ENCODE measurements at places on chromosomes 1 and 21.

- no peak overlapping the region for H3K4me3 ChIP-seq
- no peak overlapping the region for H3K27ac ChIP-seq
- DNase-seq, result no peak
- H3K36me3 ChIP-seq, result no peaks in the 10 kb centered on the region
- no peaks in the 10 kb centered on the region for H3K27me3 ChIP-seq
- no peaks in the 10 kb centered on the region for H3K4me1 ChIP-seq
Measured at GRCh38 chr1:163381487-163382184, 59.9 kb downstream of the NUF2 start.

DNA sequence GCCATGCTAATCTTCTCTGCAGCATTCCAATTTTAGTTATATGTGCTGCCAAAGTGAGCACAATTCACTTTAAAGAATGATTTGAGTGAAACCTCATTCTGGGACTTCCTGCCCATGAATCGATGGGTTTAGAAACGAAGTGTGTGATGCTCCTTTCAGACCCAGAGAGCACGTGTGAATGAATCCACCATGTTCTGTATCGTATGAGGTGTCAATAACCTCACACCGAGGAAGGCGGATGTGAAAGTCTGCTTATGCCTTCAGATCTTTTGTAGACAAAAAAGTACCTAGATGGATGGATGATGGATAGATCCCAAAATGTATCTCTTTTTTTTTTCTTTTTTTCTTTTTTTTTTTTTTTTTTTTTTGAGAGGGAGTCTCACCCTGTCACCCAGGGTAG is 13.8 kb downstream of the UBASH3A start:
- no peaks in the 10 kb centered on the region for H3K27me3 ChIP-seq
- DNase-seq, result no peak
- H3K27ac ChIP-seq, result no peak overlapping the region
- H3K4me3 ChIP-seq, result no peak overlapping the region
- H3K36me3 ChIP-seq, result no peaks in the 10 kb centered on the region

DNA sequence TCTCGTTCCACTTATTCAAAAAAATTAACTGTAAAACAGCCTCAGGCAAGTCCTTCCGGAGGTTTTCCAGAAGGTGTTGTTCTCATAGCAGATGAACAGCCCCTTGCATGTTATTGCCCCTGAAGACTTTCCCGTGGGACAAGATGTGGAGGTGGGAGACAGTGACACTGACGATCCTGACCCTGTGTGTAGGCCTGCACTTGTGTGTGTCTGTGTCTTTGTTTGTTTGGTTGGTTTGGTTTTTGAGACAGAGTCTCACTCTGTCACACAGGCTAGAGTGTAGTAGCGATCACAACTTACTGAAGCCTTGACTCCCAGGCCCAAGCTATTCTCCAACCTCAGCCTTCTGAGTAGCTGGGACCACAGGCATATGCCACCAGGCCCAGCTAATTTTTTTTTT is 12.6 kb downstream of the ETV3L start:
- H3K27me3 ChIP-seq, result no peaks in the 10 kb centered on the region
- no peak overlapping the region for H3K27ac ChIP-seq
- H3K4me1 ChIP-seq, result peaks cover 15% of the 10 kb centered on the region
- no peaks in the 10 kb centered on the region for H3K36me3 ChIP-seq
- H3K4me3 ChIP-seq, result no peak overlapping the region
- no peak for DNase-seq

- no peaks in the 10 kb centered on the region for H3K36me3 ChIP-seq
- DNase-seq, result no peak
- H3K4me3 ChIP-seq, result no peak overlapping the region
- H3K4me1 ChIP-seq, result peaks cover 30% of the 10 kb centered on the region
- H3K27ac ChIP-seq, result no peak overlapping the region
Measured at GRCh38 chr1:218350035-218350525, 4.9 kb downstream of the TGFB2 start.

DNA sequence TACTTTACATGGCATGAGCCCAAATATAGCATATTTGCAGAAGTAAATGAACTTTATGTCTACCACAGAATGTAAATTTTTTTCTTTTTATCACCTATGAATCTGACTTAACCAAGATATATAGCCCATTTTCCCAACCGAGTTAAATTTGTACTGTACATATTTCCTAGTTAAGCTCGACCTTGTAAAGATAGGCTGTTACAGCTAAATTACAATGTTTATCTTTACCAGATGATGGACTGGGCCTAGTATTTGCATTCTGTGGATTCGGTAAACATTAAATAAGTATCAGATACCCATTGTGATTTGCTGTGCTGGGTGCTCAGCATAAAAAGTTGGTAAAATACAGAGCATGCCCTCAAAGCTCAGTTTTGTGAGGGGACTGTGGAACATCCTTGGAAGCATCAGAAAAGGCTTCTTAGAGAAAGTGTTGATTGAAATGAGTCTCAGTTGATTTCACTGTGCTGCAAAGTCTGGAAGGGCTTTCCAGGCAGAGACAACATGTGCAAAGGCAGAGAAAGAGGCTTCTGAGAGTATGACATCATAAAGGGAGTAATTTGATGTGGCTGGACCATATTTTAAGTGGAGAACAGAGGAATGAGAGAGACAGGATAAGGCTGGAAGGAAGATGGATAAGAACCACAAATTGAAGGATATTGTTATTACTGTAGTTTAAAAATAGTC is 27.4 kb downstream of the MORC3 start:
- no peak overlapping the region for H3K27ac ChIP-seq
- H3K36me3 ChIP-seq, result peaks cover 50% of the 10 kb centered on the region
- DNase-seq, result no peak
- no peaks in the 10 kb centered on the region for H3K27me3 ChIP-seq

- H3K27me3 ChIP-seq, result no peaks in the 10 kb centered on the region
- no peaks in the 10 kb centered on the region for H3K36me3 ChIP-seq
- H3K4me3 ChIP-seq, result no peak overlapping the region
Measured at GRCh38 chr1:216181590-216181989, 241.7 kb downstream of the USH2A start.

- H3K27ac ChIP-seq, result no peak overlapping the region
- DNase-seq, result peak; percentile 51
- H3K27me3 ChIP-seq, result peaks cover 64% of the 10 kb centered on the region
- H3K36me3 ChIP-seq, result no peaks in the 10 kb centered on the region
Measured at GRCh38 chr1:33081554-33082305, 777 bp downstream of the AZIN2 start.

DNA sequence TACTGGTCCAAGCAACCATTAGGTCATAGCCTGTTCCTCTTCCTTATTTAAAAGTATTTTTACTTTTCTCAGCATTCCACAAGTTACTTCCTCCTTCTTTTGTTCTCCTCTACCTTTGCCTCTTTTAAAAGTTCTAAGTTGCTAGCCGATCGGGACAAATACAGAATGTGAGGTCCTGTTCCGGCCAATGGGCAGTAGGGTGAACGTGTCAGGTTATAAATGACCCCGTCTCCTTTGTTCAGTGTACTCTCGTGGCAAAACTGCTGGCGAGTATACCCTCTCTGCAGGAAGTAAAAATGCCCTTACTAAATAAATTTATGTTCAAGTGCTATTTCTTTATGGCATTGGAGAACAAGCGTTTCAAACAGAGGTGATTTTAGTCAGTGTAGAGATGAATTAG is 2.5 kb downstream of the ADCY10 start:
- DNase-seq, result no peak
- H3K27ac ChIP-seq, result peak overlapping the region; percentile 48

DNA sequence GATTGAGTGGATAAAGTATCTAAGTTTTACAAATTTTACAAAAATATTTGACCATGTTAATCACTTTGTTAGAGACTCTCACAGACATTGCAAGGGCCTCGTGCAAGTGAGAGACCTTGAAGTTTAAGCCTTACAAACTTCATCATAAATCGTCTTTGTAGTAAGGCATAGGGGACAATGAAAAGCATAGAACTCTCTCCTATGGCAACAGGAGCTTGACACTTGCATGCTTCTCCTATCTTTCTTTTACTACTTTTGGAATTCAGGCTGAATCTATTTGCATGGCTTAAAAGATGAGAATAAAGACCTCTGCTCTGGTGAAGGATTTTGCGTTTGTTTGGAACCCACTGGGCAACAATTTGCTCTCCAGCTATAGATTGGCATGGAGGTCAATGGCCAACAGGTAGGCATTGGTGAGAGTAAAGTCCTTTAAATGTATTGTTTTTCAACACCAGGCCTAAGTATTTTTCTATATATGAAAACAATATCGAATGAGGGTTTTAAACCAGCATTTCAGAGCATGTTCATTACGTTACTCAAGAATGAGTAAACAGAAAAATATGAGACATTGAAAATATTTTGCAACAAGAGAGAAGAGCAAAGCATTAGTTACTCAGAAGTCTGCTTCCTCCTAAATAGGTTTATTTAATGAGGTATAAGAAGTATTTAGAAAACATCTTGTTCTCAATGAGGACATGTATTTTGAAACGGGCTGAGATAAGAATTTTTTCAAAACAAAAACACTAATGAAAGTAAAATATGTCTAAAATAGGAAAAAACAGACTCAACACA is 192.2 kb downstream of the TGFB2 start:
- DNase-seq, result no peak
- no peaks in the 10 kb centered on the region for H3K27me3 ChIP-seq
- no peaks in the 10 kb centered on the region for H3K4me1 ChIP-seq
- H3K36me3 ChIP-seq, result no peaks in the 10 kb centered on the region

- peak; percentile 5 for DNase-seq
- no peak overlapping the region for H3K4me3 ChIP-seq
- H3K27ac ChIP-seq, result no peak overlapping the region
- H3K36me3 ChIP-seq, result no peaks in the 10 kb centered on the region
- H3K27me3 ChIP-seq, result no peaks in the 10 kb centered on the region
Measured at GRCh38 chr1:209064850-209065706, 518.4 kb upstream of the CAMK1G start.

DNA sequence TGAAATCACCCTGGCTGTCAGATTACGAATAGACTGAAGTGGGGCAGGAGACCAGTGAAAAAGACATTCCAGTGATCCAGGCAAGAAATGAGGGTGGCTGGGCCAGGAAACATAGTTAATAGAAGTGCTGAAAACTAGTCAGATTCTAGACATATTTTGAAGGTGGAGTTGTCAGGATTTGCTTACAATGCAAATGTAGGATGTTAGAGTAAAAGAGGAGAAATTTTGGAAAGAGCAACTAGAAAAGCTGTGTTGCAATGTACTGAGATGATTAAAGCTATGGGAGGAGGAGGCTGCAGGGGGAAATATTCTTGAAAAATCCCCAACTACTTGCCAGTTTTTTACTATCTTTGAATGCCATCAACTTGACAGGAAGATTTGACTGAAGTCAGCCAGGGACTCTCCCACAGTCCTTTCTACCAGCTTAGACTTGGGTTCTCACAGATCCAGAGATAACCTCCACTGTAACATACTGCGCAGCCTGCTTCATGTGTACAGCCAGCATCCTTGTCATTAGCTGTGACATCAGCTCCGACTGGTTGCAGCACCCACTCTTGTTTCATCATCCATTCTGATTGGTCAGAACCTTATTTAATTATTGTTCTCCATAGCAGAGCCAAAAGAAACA is 109.7 kb downstream of the TSEN15 start:
- H3K4me3 ChIP-seq, result no peak overlapping the region
- H3K4me1 ChIP-seq, result peaks cover 11% of the 10 kb centered on the region
- H3K36me3 ChIP-seq, result no peaks in the 10 kb centered on the region
- no peaks in the 10 kb centered on the region for H3K27me3 ChIP-seq
- H3K27ac ChIP-seq, result no peak overlapping the region

DNA sequence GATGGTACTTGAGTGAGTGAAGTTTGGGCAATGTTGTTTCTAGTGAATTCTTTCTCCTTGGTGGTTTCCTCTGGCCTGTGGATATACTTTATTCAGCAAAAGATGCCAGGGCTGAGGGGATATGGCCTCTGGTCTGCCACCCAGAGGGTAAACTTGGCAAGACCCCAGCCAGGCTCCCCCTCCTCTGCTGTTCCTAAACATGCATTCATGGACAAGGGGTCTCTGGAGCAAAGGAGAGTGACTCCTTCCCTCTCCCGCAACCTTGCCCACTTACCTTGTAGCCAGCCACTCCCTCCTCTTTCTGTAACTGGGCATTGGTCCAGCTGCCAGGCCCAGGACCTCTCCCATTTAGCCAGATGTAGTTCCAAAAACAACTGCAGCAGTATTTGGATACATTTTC is 43.8 kb downstream of the RUNX3 start:
- no peaks in the 10 kb centered on the region for H3K36me3 ChIP-seq
- H3K27me3 ChIP-seq, result no peaks in the 10 kb centered on the region
- H3K4me3 ChIP-seq, result no peak overlapping the region
- no peak for DNase-seq
- H3K27ac ChIP-seq, result no peak overlapping the region

DNA sequence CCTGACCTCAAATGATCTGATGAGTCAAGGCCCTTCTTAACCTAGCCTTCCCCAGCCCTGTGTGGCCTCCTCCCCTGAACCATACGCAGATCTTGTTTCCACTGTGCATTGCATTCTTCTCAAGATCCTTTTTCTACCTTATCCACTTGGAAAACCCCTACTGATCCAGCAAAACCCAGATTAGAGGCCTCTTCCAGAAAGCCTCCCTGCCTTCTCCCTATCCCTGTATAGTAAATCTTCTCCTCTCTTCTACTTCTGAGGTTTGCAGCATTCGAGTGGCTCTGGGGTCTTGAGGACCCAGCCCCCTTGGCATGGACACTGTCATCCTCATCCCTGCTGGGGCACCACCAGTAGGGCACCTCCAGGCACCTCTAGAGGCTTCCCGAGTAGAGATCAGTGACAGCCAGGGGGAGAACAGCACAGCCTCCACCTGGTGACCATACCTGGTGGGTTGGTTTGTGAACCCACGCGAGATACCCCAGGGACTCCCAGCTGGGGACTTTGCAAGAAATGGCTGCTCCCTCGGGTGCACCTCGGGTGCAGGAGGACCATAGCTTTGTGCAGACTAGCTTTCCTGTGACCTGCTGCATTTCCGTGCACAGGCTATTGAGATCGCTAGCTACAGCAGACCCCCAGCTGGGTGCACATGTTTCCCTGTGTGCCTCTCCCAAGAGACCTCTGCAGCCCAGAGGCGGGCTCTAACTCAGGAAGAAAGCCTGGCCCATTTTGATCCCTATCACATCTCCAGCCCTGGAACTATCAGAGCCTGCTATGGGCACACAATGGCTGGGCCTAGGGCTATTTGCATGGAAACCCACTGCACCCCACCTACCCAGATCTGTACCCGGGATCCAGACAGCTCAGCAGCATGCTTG is 34.2 kb downstream of the MATN1 start:
- H3K36me3 ChIP-seq, result no peaks in the 10 kb centered on the region
- peaks cover 36% of the 10 kb centered on the region for H3K4me1 ChIP-seq
- H3K27me3 ChIP-seq, result peaks cover 5% of the 10 kb centered on the region

Measured in GM23338 (cell line).